ENCODE measurements at places on chromosomes 7 and 10. TPM values are rescaled to one million over a fixed set of nuclear protein-coding genes. Genes with fewer than 3 reads are reported as not detected.

NPTX2 gene
- total RNA-seq = not detected

- DNase-seq = no peak
- no peak overlapping the region for H3K27ac ChIP-seq
- no peak overlapping the region for H3K4me3 ChIP-seq
- no peaks in the 10 kb centered on the region for H3K27me3 ChIP-seq
These were observed 2.4 kb upstream of the ABRAXAS2 start for GRCh38 chr10:124799211-124799610.

DNA sequence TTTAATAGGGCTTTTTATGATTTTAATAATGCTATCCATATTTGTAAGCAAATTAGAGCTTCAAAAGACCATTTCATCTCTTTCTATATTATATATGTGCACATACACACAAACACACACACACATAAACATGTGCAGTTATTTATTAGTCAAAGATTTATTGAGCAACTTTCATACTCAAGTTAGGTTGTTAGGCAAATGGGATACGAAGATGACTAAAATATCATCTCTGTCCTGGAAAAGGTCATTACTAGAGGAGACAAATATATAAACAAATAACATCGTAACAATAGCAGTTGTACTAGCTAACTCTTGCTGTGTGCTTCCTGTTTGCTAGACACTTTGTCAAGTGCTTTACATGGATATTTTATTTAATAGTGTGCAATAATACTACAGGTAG is 307.9 kb downstream of the SNX13 start:
- no peaks in the 10 kb centered on the region for H3K27me3 ChIP-seq
- H3K27ac ChIP-seq = no peak overlapping the region
- peaks cover 8% of the 10 kb centered on the region for H3K4me1 ChIP-seq
- DNase-seq = no peak
- H3K36me3 ChIP-seq = no peaks in the 10 kb centered on the region

KIFBP gene
- 18.0 TPM for total RNA-seq
